T-helper 1 cell (primary cell): ENCODE measurements at places on chromosomes 3 and 15.

DNA sequence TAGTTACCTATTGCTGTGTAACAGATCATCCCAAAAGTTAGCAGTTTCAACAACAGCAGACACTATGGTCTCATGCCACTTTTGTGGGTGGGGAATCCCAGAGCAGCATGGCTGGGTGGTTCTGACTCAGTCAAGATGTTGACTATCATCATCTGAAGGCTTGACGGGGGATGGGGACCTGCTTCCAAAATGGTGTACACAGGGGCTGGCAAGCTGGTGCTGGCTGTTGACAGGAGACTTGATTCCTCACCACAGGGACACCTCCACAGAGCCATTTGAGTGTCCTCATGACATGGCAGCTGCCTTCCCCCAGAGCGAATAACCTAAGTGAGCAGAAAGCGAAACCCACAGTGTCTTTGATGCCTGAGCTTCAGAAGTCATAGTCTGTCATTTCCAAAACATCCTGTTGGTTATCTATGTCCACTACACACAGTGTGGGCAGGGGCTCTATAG is 19.1 kb downstream of the DNAJB8 start:
- peak; percentile 86 for DNase-seq

DNA sequence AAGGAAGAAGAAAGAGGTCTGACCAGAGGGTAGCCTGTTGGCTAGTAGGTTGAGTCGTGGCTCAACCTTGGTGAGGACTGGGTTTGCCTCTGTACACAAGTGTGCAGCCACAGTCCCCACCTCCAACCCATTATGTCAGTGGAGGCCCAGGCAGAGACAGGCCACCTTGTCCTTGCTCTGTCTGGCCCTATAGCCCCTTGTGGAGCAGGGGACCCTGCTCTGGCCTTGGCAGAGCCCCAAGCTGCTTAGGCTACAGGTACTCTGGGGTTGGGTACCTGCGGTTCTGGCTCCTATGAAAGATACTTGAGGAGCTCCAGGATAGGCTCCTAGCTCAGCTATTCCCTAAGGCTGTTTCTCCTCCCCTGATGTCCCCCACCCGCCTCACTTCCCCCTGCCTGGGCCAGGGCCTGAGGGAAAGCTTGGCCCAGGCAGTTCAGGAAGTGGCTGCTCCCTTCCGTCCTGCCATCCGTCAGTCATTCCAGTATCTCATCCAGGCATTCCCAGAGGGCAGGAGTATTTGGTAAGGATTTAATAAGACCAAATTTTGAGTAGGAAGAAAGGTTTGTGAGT is 44.0 kb downstream of the FGD5 start:
- DNase-seq, result no peak

GRCh38 chr3:12659316-12660015 is 4.5 kb downstream of the RAF1 start:
- no peak for DNase-seq

GRCh38 chr3:36964817-36965216 is 20.0 kb upstream of the TRANK1 start:
- no peak for DNase-seq

- DNase-seq, result no peak
Observed at GRCh38 chr15:74322558-74323180, 44.8 kb downstream of the CYP11A1 start.

GRCh38 chr3:196518966-196519717 is 4.0 kb upstream of the SMCO1 start:
- DNase-seq, result peak; percentile 45

DNA sequence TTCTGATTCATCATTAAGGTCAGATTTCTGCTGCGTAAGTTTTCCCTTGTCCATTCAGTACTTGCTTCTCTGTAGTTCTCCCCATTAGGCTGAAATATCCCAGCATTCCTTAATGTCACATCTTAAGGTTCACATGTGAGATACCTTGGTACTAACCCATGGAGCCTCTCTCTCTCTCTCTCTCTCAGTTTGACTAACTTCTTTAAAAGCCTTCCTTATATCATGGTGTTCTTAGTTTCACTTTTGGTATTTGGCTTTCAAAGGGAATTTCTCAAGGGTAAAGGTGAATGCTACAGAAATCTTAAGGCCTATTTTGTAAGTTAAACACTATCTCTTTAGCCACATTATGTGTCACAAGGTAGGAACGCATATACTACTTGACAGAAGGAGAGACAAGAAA is 427.3 kb upstream of the ZNF717 start:
- no peak for DNase-seq

- no peak for DNase-seq
Observed at GRCh38 chr3:186057594-186057993, 51.3 kb downstream of the ETV5 start.

- DNase-seq, result no peak
Observed at GRCh38 chr15:62498712-62499111, 333.6 kb upstream of the C2CD4B start.

- no peak for DNase-seq
Observed at GRCh38 chr3:171833789-171834460, 9.2 kb upstream of the TMEM212 start.

DNA sequence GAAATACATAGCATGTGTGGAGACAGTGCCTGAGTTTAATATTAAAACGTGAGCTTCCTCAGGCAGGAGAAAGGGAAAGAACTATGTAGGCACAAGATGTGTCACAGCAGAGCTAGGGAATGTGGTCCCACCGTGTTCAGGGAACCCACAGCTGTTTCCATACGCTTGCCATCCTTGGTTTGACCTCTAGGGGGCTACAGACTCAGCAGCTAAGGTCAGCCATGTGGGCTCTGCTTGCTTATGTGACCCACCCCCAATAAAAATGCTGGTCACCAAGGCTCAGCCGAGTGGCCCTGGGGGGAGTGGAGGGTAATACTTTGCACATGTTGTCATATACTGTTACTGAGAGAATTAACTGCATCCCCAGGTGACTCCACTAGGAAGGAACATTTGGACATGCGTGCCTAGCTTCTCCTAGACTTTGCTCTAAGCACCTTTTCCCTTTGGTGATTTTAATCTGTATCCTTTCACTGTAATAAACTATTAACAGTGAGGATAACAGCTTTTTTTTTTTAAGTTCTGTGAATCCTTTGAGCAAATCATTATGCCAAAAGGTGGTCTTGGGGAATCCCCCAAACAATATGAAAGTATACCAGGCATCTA is 3.3 kb downstream of the TUBGCP5 start:
- DNase-seq, result no peak

- no peak for DNase-seq
Observed at GRCh38 chr15:77983708-77984445, 93.6 kb downstream of the TBC1D2B start.

DNA sequence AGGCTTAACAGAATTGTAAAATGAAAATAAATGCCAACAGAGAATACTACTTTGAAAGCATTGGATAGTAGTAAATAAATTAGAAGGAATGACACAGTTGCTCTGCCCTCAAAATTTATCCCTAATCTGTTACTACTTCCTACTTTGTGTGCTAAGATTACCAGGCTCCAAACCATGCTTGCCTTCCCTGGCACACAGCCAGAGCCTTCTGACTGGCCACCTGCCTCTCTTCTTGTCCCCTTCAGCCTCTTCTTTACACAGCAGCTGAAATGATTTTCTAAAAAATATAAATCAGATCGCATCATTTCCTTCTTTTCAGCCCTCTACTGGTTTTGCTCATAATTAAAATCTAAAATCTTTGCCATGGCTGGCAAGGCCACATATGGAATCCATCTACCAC is 334.1 kb downstream of the FHIT start:
- DNase-seq, result no peak

GRCh38 chr3:49803465-49804140 is 542 bp downstream of the INKA1 start:
- peak; percentile 34 for DNase-seq
